ENCODE measurements at places on chromosomes 11 and 22.

GRCh38 chr11:64522036-64522435 is 69.0 kb upstream of the SLC22A12 start:
- no peaks in the 10 kb centered on the region for H3K4me1 ChIP-seq
- no peak for DNase-seq

DNA sequence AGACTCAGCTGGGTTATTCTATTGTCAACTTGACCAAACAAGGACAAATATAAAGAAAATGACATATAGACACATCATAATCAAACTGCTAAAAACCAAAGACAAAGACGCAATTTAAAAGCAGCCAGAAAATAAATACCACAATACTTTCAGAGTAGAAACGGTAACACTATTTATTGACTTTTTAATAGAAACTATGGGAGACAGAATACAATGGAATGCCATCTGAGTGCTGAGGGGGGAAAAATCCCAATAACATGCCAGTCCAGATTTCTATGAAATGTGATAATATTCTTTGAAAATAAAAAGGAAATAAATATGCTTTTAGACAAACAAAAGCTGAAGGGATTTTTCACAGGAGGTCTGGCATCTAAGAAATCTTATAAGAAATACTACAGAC is 30.7 kb downstream of the C11orf65 start:
- no peak overlapping the region for H3K27ac ChIP-seq
- no peaks in the 10 kb centered on the region for H3K36me3 ChIP-seq
- H3K4me1 ChIP-seq, result no peaks in the 10 kb centered on the region

DNA sequence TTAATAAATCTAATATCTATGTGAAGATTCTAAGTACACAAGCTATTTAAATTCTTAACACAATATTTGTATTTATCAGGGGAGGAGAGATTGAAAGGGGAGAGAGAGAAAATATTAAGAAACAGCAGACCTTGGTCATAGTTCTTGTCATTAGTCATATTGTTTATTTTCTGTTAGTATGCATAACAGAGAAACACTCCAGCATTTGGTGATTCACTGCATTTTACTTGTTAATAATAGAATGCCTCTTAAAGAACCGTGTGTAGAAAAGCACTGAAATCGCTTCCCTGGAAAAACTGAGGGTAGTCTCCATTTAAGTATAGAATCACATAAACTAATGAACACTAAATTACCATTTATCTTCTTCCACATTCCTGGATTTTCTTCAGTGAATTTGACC is 122.7 kb upstream of the TRPC6 start:
- no peaks in the 10 kb centered on the region for H3K36me3 ChIP-seq
- peaks cover 15% of the 10 kb centered on the region for H3K4me1 ChIP-seq
- H3K27me3 ChIP-seq, result no peaks in the 10 kb centered on the region

DNA sequence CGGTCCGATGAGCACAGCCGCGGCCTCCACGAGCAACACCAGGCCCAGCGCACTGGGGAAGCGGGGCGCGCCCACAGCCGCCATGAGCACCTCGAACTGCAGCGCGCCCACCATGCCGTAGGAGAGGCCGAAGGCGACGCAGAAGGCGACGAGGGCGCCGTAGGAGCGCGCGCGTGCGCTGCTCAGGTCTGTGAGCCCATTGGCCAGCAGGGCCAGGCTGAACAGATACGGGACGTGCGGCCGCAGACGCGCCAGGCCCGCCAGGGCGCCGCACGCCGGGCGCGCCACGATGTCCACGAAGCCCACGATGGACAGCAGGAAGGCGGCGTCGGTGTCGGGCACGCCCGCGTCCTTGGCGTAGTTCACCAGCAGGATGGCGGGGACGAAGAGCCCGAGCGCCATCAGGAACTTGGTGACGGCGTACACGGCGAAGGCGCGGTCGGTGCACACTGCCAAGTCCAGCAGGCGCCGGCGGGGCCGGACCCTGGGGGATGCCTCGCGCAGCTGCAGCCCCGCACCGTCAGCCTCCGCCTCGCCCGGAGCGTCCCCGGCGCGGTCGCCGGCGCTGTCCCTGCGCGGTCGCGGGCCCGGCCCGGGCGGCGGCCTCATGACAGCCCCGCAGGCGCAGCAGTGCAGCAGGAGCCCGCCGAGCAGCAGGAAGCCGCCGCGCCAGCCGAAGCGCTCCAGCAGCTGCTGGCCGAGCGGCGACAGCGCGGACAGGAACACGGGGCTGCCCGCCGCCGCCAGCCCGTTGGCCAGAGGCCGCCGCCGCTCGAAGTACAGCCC is 2.9 kb downstream of the SLC16A8 start:
- H3K27ac ChIP-seq, result no peak overlapping the region
- H3K4me3 ChIP-seq, result peak overlapping the region; percentile 13
- no peaks in the 10 kb centered on the region for H3K36me3 ChIP-seq
- H3K4me1 ChIP-seq, result no peaks in the 10 kb centered on the region
- peaks cover 28% of the 10 kb centered on the region for H3K27me3 ChIP-seq

DNA sequence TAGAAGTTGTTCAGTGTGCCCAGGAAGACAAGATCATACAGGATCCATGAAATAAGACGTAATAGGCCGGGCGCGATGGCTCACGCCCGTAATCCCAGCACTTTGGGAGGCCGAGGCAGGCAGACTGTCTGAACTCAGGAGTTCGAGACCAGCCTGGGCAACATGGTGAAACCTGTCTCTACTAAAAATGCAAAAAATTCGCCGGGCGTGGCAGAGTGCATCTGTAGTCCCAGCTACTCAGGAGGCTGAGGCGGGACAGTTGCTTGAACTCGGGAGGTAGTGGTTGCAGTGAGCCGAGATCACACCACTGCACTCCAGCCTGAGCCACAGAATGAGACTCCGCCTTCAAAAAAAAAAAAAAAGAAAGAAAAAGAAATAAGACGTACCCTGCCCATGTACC is 56.7 kb downstream of the APOL3 start:
- H3K36me3 ChIP-seq, result no peaks in the 10 kb centered on the region
- no peak overlapping the region for H3K27ac ChIP-seq
- no peaks in the 10 kb centered on the region for H3K27me3 ChIP-seq
- no peaks in the 10 kb centered on the region for H3K4me1 ChIP-seq
- DNase-seq, result no peak

- no peak for DNase-seq
- no peaks in the 10 kb centered on the region for H3K27me3 ChIP-seq
- H3K4me3 ChIP-seq, result no peak overlapping the region
- no peak overlapping the region for H3K27ac ChIP-seq
- no peaks in the 10 kb centered on the region for H3K36me3 ChIP-seq
Measured at GRCh38 chr11:118012083-118012669, 26.0 kb downstream of the IL10RA start.

DNA sequence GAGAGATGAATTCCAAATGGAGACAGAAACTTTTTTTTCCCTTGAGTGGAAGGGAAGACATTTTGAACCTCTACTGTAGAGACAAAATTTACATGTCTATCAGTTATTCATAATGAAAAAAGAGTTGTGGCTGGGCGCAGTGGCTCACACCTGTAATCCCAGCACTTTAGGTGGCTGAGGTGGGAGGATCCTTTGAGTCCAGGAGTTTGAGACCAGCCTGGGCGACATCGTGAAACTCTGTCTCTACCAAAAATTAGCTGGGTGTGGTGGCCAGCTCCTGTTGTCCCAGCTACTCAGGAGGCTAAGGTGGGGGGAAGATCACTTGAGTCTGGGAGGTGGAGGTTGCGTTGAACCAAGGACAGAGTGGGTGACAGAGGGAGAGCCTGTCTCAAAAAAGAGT is 4.1 kb downstream of the EED start:
- H3K36me3 ChIP-seq, result peaks cover 39% of the 10 kb centered on the region
- peaks cover 28% of the 10 kb centered on the region for H3K4me1 ChIP-seq
- no peak overlapping the region for H3K4me3 ChIP-seq
- H3K27me3 ChIP-seq, result no peaks in the 10 kb centered on the region
- H3K27ac ChIP-seq, result no peak overlapping the region

GRCh38 chr11:117589063-117589462 is 208.0 kb downstream of the DSCAML1 start:
- H3K4me3 ChIP-seq, result no peak overlapping the region
- H3K36me3 ChIP-seq, result no peaks in the 10 kb centered on the region

DNA sequence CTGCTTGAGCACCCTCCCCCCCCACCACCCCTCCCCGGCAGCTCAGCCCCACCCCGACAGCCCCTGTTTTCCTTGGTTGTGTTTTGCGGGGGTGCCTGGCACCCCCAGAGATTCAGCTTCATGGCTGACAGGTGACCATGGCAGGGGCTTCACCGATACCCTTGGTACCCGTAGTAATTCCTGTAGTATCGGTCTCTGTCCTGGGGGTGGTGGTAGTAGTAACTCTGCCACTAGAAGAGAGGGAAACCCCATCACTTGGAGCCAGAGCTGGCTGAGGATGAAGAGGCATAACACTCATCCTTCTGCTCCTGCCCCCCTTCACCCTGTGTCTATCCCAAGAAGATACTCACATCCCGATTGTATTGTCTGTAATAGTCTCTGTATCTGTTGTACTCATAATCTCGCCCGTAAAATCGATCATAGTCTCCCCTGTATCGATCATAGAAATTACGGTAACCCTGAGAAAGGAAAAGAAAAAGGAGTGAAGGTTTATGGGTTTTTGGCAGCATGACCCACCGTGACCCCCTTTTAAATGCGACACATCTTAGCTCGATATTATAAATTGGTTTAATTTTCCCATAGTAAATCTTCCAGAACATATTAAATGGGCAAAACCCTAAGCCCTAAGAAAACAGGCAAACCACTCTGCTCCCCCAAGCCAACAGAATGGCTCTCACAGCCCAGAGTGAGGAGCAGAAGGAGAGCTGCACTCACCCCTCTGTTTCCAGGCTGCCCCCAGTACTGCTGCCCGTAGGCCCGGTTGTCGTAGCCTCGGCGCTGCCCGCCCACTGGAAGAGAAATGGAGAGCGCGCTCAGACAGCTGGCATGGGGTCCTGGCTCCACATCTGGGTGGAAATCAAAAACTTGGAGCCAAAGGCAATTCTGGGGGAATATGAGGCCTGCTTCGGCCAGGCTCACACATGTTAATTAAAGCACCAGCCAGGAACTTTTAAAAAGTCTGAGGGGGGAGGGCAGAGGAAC is 8.0 kb downstream of the GNG3 start:
- peaks cover 92% of the 10 kb centered on the region for H3K36me3 ChIP-seq
- no peak overlapping the region for H3K4me3 ChIP-seq
- no peaks in the 10 kb centered on the region for H3K4me1 ChIP-seq
- DNase-seq, result no peak
- no peaks in the 10 kb centered on the region for H3K27me3 ChIP-seq

DNA sequence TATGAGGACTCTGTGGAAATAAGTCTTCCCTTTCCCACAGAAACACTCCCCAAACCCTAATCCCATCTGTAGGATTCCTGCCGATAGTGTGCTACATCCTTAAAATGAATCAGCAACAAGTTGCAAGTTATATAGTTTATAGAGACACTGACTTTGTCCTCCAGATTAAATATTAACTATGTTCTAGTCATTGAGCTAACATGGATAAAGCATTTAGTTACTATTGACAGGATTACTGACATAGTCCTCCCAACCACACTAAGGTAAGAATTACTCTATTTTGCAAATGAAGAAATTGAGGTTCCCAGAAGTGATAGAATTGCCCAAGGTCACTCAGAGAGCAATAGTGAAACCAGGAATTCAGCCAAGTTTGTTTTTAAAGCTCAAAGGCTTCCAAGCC is 1.9 kb downstream of the OR52M1 start:
- no peaks in the 10 kb centered on the region for H3K36me3 ChIP-seq
- H3K4me1 ChIP-seq, result peaks cover 3% of the 10 kb centered on the region
- no peaks in the 10 kb centered on the region for H3K27me3 ChIP-seq
- H3K4me3 ChIP-seq, result no peak overlapping the region

DNA sequence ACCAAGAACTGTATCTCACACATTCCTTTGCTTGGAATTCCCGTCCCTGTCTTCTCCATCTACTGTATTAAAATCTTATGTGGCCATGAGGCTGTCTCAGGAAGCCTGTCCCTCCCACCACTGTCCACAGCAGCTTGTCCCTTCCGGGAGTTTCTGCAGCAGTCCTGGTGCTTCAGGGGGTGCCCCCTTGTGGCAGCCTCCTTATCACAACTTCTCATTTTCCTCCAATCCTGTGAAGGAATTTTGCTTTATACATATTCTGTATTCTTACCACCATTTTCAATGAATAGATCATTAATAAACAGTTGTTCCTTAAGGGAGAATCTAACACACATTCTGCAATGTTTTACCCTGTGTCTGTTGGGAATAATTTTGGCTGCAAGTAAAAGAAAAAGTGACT is 220.4 kb upstream of the RAG2 start:
- DNase-seq, result no peak
- H3K27ac ChIP-seq, result no peak overlapping the region
- H3K27me3 ChIP-seq, result no peaks in the 10 kb centered on the region
- H3K4me1 ChIP-seq, result no peaks in the 10 kb centered on the region

DNA sequence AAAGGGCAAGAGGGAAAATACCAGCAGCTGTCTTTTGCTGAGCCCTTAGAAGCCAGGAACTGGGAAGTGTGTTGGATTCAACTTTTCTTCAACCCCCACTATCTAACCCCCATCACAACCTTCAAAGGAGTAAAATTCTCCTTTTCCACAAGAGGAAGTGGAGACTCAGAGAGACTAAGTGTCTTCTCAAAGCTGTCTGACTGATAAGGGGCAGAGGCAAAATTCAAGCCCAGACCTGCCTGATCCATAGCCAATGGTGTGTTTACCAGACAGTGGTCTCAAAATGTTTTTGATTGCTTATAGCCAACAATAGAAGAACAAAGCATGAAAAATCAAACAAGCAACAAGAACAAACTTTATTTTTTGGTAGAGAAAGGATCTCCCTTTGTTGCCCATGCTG is 707.0 kb downstream of the NTM start:
- no peaks in the 10 kb centered on the region for H3K27me3 ChIP-seq
- peaks cover 47% of the 10 kb centered on the region for H3K4me1 ChIP-seq
- no peak for DNase-seq
- no peak overlapping the region for H3K4me3 ChIP-seq
- H3K27ac ChIP-seq, result peak overlapping the region; percentile 100

GRCh38 chr11:110177086-110177456 is 83.9 kb downstream of the ZC3H12C start:
- H3K27ac ChIP-seq, result no peak overlapping the region
- peaks cover 8% of the 10 kb centered on the region for H3K4me1 ChIP-seq
- H3K4me3 ChIP-seq, result no peak overlapping the region
- H3K36me3 ChIP-seq, result no peaks in the 10 kb centered on the region

DNA sequence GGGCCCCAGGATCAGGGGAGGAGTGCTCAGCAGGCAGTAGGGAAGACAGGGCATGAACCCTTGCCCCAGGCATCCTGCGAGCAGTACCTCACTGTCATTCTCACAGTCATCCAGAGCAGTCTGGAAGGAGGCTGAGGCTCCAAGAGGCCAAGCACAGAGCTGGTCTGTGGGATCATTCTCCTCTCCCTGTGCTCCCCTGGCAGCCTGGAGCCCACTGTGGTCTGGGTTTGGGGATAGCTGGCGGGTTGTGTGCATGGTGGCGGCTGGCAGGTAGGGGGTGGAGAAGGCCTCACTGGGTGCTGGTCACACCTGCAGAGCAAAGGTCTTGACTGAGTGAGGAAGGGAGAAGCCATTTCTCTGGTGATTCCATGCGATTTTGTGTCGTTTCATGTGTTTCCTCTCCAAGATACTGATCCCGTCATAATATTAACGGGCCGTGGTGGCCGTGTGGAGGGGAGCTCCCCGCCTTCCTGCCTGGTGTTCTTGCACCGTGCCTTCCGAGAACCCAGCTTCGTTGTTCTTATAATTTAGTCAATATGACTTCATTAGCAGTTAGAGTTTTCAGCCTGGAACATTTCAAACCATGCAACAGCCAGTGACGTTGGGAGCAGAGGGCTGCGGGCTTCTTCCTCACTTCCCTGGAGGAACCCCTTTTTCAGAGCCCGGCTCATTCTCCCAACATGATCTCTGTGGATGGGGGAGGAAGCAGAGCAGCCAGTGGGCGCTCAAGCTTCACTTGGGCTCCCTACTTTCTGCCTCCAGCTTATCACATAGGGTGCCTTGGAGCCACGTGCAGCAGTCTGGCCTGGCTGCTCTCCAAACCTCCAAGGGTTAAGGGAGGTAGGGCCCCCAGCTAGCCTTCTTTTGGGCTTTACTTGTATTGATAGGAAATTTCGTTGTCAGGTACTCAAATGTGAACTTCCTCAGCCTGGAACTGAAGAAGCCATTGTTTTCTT is 20.8 kb upstream of the ADORA2A start:
- H3K4me1 ChIP-seq, result peaks cover 17% of the 10 kb centered on the region
- no peaks in the 10 kb centered on the region for H3K27me3 ChIP-seq
- H3K36me3 ChIP-seq, result peaks cover 26% of the 10 kb centered on the region
- no peak overlapping the region for H3K27ac ChIP-seq
- DNase-seq, result no peak

Data from RWPE2 (cell line).